Fibroblast of the aortic adventitia (primary cell): ENCODE measurements at places on chromosomes 11 and 22. TPM values are rescaled to one million over a fixed set of nuclear protein-coding genes. Genes with fewer than 3 reads are reported as not detected.

The DEUP1 gene
- not detected in 2 replicates for total RNA-seq

The TRIM48 gene
- total RNA-seq = not detected in 2 replicates

The MYO7A gene
- total RNA-seq = 0.33 and 0.45 TPM in 2 replicates

The KRTAP5-10 gene
- not detected in 2 replicates for total RNA-seq

The APOL3 gene
- total RNA-seq = 17.4 and 25.8 TPM in 2 replicates

The OR52N1 gene
- total RNA-seq = not detected in 2 replicates

The SYCE3 gene
- total RNA-seq = not detected in 2 replicates

The CCDC87 gene
- 0.45 and 1.1 TPM in 2 replicates for total RNA-seq

The PNPLA5 gene
- not detected in 2 replicates for total RNA-seq

The OR52E8 gene
- total RNA-seq = not detected in 2 replicates

The GPHA2 gene
- not detected in 2 replicates for total RNA-seq

The PDE3B gene
- total RNA-seq = 0.82 and 2.8 TPM in 2 replicates

The ARAP1 gene
- total RNA-seq = 66.9 and 184 TPM in 2 replicates

The TNNT3 gene
- 0.81 and 6.5 TPM in 2 replicates for total RNA-seq

The SERHL2 gene
- 2.0 and 2.2 TPM in 2 replicates for total RNA-seq

The TEX12 gene
- 0.36 TPM in 1 of 2 replicates, not detected in the other for total RNA-seq

The LDHAL6A gene
- total RNA-seq = not detected in 2 replicates

The SLC5A1 gene
- total RNA-seq = under 0.01 and 0.25 TPM in 2 replicates

The HSPB2 gene
- 1.5 and 3.3 TPM in 2 replicates for total RNA-seq
